Stimulated activated CD8-positive, alpha-beta memory T cell treated with anti-CD3 and anti-CD28 coated beads, Interleukin-7, amount 100 ng/mL, for 1 hour (primary cell): ENCODE measurements at places on chromosomes 4 and X.

DNA sequence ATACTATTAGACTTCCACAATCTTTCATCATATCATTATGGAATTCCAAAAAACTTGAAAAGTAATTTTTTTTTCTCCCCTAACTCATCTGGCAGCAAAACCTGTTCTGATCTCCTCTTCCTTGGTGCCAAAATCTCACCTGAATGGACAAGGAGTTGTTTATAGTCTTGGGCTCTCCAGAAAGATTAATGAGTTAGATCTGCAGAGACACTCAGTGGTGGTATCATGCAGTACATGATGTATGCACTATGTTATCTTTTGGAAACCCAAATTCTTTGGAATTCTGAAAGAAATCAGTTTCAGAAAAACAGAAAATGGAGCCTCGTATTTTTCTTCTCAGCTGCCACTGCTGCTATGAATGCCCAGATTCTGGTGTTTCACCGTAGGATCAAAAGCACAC lies 11.7 kb downstream of the GPM6B start:
- no peak for DNase-seq

DNA sequence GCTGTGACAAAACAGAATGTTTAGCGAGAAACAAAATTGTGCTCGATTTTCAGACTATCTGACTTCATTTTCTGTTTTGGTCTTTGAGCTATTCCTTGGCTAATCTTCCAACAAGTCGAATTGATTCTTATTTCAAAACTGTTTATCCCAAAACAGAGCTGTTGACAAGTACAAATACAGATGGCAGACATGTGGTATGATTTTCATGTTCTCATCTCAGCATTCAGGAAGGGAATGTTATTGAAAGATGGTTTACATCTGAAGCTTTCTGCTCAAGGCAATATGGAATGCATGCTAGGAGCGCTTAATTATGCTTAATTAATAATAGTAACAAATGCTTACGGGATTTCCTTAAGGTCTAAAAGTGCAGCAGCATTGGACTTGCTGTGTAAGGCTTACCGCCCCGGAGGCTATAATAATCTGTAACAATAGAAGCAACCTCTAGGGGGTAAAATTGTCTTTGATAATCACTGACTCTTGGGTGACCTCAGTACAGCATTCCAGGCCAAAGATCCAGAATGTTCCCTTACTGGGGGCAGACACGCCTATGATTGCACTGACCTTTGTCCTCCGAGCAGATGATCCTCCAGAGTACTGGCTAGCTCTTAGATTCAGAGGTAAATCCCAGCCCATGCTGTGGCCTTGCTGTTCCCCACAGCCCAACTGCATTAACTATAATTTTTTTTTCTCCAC lies 16.4 kb downstream of the LSM6 start:
- DNase-seq, result no peak

DNA sequence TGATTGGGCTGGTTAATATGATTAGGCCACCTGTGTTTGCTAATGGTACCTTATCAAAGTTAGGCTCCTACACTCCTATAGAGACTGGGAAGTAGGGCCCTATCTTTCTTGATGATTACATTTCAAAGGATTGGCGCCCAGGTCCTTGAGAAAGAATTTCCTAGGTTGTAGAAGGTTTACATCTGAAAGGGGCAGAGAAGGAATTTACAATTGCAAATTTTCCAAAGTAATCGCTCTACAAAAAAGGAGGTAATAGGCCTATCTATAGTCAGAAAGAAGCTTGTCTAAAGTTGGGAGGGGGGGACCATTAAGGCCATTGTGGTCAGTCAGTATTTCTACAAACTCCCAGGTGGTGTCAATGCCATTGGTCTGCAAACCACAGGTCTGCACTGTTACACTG lies 638.4 kb downstream of the IL1RAPL1 start:
- DNase-seq, result no peak

DNA sequence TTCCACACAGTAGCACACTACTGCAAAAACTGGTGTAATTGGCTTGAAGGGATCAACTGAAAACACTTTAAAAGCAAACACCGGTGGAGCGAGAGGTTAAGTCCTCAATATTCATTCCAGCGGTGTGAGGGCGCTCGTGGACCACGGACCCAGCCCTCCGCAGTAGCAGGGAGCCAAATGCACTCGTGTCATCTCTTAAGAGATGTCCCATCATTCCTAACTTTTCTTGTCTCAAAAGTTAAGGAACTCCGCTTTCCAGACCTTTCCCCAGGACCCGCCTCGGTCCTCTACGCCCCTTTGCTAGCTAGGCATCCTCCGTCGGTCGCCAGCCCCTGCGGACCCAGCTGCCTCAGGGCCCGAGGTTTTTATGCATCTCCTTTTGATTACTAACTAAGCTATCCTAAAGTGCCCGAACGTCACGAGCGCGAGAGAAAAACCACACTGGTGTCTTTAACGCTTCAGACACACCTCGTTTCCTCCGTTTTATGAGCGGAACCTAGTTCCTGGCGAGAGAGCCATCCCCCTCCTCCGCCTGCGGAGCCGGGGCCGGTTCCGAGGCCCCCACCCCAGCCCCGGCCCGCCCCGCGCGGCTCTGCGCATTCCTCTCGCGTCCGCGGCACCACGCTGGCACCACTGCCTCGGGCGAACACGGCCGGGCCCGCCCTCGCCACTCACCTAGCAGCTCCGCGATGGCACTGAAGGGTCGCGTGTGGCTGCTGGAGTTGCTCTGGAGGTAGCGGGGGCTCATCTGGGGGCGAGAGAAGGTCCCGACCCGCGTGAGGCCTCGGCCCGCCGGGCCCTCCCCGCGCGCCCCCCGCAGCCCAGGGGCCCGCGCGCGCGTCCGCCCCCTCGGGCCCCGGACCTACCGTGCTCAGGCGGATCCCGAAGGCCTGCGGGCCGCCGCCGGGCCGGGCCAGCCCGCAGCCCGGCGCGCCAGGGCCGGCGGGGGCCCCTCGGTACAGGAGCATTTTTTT lies 723 bp downstream of the MORC4 start:
- DNase-seq, result peak; percentile 9

GRCh38 chrX:135556055-135556454 lies 35.6 kb downstream of the INTS6L start:
- no peak for DNase-seq

DNA sequence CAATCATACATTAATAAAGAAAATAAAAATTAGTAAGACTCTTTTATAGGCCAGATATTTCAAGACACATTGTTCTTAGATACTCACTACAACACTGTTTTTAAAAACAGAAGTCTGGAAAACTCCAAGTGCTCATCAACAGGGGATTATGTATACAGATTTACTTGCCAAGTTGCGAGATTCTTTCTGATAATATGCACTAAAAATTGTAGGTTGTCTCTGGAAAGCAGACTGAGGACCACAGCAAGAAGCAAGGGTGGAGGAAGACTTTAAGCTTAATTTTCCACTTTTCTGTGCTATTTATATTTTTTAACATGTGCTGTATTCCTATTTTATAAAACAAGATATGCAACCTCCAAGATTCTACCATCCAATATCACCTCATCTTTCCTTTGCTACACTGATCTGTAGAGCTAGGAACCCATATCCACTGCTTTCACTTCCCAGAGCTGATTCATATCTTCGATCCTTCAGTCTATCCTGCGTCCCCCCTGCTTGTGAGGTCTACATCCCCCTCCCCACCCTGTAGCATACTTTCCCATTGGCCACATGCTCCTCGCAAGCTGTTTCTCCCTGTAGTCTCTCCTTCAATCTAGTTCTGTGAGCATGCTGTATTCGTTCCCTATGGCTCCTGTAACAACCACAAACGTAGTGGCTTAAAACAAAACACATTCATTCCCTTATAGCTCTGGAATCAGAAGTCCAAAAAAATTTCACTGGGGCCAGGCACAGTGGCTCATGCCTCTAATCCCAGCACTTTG lies 15.7 kb downstream of the SOD3 start:
- DNase-seq, result no peak

DNA sequence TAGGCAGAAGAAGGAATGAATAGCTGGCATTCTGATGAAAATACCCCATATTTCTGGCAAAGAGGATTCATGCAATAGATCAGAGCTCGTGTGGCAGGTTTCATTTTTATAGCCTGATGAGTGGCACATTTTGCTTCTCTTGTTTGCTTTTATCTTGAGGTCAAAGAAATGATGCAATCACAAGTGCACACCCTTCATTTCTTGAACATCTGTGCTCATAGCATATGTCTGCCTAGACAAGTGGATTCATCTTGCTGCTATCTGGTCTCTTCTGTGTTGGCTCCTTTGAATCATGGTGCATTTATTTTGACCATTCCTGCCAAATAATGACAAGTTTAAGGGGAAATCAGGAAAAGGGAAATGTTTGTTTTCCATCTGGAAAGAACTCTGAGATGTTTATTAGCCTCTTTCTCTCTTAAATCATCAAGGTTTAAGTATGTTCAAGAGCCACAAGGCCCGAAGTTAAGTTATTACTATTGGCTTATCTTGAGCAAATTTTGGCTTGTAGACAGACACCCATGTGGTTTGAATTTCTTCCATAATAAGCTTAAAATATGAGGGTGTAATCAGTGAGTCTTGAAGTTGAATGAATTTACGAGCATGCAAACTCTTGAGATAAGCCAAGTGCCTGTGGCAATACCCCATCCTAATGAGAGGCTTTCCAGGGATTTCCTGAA lies 59.3 kb upstream of the HS3ST1 start:
- no peak for DNase-seq

DNA sequence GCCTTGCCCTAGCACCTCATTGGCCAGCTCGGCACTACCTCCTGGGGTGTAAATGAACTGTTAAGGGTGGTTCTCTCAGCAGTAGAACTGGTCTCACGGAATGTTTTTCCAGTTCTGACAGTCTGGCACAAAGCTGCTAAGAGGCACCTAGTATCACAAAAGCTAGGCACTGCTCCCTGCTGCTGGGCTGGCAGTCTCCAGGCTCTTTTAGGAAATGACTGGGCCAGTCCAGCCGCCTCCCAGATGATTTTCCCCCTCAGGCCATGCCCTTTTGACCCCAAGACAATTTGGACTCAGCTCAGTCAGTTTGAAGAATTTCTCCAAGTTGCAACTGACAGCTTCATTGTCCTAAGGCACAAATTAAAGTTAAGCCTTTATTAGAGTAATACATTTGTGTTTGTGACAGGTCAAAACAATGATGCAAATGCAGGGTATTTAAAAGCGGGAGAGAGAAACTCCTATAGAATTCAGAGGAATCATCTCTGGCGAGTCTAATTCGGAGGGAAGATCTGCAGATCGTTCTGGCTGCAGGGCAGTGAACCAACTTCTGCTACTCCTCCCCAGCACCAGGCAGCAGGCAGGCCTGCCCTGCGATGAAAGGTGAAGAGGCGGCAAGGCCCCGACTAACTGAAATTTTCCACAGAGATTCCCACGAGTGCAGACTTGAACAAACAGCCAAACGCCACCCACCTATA lies 7.9 kb downstream of the FRMD7 start:
- DNase-seq, result no peak

GRCh38 chrX:50107470-50107869 lies 93.3 kb downstream of the AKAP4 start:
- no peak for DNase-seq

DNA sequence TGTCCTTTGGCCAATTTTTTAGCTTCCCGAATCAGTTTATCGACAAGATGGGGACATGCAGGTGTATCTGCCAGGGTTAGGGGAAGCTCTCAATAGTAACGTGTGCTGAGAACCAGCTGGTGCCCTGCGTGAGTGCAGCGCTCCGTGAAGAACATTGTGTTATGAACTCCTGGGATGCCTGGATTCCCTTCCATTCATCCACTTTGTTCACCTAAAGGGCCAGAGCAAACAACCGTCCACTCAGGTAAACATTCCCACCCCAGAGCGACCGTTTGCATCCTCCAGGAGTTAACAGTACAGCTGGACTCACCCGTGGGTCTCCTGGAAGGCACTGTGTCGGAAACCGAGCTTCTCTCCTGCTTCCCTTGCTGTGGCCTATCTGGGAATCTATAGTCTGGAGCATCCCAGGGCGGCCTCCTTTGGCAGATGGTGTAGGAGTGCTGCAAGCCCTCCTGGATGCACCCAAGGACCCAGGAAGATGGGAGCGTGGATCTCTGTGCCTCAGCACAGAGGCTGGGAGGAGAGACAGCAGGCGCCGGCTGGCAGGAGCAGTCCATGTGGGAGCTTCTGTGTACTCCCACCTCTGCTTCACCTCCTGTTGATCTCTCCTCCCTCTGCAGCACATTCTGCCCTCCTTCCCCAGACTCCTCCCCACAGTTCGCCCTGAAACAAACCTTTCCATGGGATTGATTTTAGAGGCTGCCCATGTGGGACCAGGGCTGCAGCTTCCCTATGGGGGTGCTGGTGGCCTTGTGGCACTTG lies 62.7 kb downstream of the SHROOM2 start:
- no peak for DNase-seq

GRCh38 chr4:155009288-155009687 lies 199.1 kb upstream of the NPY2R start:
- no peak for DNase-seq

DNA sequence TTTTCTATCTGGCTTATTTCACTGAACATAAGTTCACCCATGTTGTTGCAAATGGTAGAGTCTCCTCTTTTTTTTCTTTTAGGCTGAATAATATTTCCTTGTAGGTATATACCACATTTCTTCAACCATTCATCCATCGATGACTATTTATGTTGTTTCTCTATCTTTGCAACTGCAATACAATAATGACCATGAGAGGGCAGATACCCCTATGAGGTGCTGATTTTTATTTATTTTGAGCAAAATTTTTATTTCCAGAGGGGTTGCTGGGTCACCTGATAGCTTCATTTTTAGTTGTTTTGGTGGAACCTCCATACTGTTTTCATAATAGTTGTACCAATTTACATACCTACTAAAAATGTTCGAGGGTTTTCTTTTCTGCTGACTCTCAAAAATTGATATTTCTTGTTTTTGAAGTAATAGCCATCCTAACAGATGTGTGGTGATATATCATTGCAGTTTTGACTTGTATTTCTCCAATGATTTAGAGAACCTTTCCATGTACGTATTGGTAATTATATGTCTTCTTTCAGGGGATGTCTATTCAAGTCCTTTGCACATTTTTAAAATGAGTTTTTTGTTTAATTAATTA lies 1697.0 kb downstream of the PCDH7 start:
- no peak for DNase-seq

- no peak for DNase-seq
These were observed 24.5 kb upstream of the UGT2B11 start for GRCh38 chr4:69239092-69239491.

DNA sequence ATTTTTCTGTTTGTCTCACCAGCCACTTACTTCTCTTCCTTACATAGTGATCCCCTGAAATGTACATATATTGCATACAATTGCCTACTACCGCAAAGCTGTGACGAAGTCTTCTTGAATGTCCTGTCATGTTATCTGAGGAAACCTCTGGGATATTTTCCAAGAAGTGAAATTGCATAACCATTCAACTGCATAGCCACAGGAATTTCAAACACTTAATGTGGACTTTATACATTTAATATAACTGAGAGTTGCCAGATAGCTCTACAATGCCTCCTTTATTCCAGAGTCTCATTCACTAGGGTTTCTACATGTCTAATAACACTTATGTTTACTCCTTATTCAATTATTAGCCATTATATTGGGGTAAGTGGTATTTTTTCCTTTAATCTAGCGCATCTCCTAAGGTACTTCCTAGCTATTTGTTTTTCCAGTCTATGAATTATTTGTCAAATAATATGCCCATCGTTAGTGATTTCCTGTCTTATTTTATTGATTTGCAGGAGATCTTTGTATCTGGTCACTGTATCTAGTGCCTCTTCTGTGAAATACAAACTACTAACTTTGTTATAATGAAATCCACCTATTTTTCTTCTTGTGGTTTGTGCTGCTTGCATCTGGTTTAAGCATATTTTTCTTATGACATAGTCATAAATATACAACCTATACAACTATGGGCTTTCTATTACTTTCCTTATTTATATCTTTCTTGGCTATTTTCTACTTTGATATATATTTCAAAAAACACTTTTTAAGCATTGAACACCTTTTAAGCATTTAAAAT lies 69.2 kb upstream of the GRID2 start:
- DNase-seq, result no peak
